ENCODE measurements at places on chromosomes 1 and 21. TPM values are rescaled to one million over a fixed set of nuclear protein-coding genes. Genes with fewer than 3 reads are reported as not detected.

DNA sequence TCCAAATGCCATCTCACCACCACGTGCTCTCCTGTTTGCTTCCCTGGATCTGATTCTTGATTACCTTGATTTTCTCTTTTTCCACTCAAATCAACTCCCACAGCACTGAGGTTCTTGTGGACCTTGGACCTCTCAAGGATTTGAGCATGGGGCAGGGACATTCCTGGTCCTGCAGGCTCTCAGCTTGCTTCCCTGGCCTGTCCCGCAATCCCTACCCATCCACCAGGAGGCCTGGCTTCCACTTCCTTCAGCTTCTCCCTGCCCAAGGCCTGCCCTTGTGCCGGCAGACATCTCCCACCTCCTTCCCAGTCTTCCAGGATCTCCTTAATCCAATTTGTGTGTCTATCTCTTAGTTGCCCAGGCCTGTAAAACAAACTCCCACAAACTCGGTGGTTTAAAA, 21.6 kb downstream of the PLA2G2A start:
- DNase-seq, result no peak

The RBP7 gene
- total RNA-seq, result not detected

GRCh38 chr1:221230605-221231004, 351.4 kb downstream of the HLX start:
- no peak for DNase-seq

DNA sequence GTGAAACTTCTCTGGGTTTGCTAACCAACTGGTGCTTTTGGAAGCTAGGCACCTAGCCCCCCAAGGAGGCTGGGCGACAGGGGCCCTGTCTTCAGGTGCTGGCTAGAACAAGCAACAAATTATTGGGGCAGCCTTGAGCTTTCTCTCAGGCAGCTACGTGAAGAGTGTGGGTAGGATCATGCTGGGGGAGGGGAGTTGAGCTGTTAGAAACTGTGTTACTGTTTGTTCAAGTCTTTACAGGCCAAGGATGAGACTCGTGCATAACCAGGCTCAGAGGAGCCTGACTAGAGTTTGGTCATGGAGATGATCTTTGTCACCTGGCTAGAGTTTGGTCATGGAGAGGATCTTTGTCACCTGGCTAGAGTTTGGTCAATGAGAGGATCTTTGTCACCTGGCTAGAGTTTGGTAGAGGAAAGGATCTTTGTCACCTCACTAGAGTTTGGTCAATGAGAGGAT, 12.6 kb upstream of the SCCPDH start:
- DNase-seq, result no peak

The RGS18 gene
- total RNA-seq, result 9.8 TPM

DNA sequence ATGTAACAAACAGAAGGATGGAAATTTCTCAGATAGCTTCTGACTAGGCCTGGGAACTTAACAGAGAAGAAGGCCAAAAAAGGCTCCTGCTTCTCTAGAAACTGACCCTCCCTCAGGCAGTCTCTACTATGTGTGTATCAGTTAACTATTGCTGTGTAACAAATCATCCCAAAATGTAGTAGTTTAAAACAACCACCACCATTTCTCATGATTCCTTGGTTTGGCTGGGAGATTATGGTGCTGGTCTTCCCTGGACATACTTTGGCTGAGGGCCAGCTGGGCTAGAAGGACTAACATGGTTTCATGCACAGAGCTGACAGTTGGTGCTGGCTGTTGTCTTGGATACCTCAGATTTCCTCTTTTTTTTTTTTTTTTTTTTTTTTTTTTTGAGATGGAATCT, 26.2 kb upstream of the CNN3 start:
- DNase-seq, result no peak

GRCh38 chr1:205013683-205014367, 29.2 kb upstream of the CNTN2 start:
- no peak for DNase-seq

The RHBG gene
- not detected for total RNA-seq

The ETS2 gene
- 23.1 TPM for total RNA-seq

The FCAMR gene
- total RNA-seq, result not detected

The C8A gene
- total RNA-seq, result not detected

GRCh38 chr1:234617986-234618736, 8.2 kb upstream of the IRF2BP2 start:
- DNase-seq, result no peak

- no peak for DNase-seq
Observed at GRCh38 chr1:193568512-193568911, 382.1 kb upstream of the B3GALT2 start.

Data from OCI-LY7 (cell line).